ENCODE measurements at places on chromosomes 4 and X.

DNA sequence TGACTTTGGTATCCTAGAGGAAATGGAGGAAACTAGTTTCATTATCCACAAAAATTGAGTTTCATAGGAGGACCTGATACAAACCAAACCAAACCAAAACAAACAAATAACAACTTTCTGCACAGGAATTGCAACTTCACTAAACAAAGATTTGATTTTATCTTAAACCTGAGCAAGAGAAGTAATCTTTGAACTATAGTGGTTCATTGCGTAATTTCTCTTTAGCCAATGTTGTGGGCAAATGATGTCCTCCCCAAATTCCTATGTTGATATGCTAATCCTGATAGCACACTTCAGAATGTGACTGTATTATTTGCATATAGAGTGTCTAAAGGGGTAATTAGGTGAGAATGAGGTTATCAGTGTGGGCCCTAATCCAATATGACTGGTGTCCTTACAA lies 102.4 kb downstream of the CAMK2D start:
- DNase-seq, result no peak

DNA sequence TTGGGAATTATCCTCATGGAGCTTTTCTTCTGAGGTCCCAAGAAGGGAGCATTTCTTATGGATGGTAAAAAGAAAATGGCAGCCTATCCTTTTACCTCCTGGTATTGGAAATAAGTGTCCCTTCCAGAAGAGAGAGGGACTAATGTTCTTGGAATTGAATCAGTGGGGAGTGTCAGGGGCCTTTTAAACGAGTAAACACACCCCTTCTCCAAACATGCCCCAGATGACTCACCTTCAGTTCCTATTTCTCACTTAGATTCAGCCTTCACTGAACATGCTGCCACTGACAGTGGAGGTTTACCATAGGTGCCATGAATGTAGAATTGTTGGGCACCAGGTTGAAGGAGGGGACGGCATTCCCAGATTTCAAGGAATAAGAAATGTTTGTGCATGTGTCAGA lies 19.0 kb downstream of the MAGEC2 start:
- no peak for DNase-seq

DNA sequence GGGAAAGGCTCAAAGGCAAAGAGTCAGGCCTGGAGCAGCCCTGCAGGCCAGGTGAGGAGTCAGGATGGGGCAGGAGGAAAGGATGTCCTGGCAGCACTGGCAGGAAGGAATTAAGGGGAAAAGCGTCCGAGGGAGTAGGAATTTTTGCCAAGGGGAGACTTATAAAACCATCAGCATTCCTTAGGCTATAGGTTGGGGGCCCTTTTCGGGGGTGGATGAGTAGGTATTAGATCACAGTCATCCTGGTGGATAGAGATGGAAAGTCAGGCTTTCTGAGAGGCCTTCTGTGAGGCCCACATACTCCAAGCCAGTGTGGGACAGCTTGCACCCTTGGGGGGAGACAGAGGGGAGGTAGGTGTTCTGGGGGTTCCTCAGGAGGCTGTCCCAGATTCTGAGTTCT lies 12.3 kb downstream of the STARD8 start:
- no peak for DNase-seq

GRCh38 chr4:182562350-182562749 lies 319.1 kb downstream of the TENM3 start:
- DNase-seq, result no peak

GRCh38 chrX:68681443-68681941 lies 34.0 kb downstream of the STARD8 start:
- DNase-seq, result no peak

GRCh38 chr4:63020661-63021060 lies 1388.6 kb downstream of the TECRL start:
- DNase-seq, result no peak

DNA sequence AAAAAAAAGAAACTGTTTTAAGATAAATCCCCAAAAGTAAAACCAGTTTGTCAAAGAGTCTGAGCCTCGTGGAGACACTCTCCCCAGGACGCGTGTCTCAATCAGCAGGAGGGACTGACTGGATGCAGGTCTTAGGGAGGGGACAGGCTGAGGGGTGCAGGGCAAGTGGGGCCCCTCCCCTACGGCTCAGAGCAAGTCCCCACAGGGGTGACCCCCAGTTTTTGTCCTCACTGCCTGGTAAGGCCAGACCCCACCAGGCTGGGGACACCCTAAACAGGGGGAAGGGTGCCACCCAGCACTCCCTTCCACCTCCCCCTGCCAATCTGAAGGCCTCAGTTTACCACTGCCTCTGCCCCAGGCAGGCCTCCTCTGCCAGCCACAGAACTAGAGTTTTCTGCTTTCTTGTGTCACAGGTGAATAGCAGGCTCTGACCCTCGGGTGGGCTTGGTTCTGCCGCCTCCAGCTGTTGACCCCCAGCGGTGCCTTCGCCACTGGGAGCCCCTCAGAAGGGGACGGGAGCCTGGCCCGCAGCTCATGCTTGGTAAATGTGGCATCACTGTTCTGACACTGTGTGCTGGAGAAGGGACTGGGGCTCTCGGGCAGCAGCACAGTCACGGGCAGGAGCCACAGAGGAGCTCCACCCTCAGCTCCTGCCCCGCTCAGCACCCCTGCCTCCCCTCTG lies 69.8 kb upstream of the MXD4 start:
- DNase-seq, result no peak

DNA sequence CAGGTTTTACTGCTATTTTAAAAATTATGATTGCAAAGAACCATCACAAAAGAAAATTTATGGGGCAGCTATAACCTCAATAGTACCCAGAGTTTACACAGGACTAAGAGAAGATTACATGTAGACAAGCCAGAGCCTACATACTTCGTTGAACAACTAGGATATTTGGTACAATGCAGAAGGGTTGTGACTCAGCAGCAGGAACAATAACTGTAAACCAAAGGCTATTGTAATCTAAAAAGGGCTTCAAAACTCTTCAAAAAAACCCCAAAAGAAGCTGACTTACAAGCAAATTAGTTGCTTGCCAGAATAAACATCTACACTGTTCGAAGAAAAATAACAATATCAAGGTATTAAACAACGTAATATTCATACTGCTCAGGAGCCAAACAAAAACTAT lies 618.0 kb downstream of the STPG2 start:
- DNase-seq, result no peak

DNA sequence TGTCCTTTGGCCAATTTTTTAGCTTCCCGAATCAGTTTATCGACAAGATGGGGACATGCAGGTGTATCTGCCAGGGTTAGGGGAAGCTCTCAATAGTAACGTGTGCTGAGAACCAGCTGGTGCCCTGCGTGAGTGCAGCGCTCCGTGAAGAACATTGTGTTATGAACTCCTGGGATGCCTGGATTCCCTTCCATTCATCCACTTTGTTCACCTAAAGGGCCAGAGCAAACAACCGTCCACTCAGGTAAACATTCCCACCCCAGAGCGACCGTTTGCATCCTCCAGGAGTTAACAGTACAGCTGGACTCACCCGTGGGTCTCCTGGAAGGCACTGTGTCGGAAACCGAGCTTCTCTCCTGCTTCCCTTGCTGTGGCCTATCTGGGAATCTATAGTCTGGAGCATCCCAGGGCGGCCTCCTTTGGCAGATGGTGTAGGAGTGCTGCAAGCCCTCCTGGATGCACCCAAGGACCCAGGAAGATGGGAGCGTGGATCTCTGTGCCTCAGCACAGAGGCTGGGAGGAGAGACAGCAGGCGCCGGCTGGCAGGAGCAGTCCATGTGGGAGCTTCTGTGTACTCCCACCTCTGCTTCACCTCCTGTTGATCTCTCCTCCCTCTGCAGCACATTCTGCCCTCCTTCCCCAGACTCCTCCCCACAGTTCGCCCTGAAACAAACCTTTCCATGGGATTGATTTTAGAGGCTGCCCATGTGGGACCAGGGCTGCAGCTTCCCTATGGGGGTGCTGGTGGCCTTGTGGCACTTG lies 62.7 kb downstream of the SHROOM2 start:
- no peak for DNase-seq

DNA sequence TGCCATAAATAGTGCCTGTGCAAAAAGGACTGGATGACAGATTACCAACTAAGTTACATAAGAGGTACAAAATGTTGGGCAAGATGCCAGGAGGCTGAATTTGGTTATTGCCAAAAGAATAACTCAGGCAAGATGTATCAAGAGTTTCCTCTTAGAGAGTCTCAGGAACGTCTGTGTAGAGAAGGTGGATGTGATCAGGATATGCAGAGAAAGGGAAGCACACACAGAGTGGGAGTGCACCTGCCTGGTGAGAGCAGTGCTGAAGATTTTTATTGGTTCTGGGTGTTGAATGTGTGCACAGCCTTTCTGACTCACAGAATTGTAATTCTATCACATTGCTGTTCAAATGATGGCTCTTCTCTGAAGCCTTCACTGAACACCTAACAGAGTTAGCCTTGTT lies 156.8 kb upstream of the HS3ST1 start:
- DNase-seq, result no peak

GRCh38 chr4:38605753-38606586 lies 58.0 kb upstream of the KLF3 start:
- no peak for DNase-seq

DNA sequence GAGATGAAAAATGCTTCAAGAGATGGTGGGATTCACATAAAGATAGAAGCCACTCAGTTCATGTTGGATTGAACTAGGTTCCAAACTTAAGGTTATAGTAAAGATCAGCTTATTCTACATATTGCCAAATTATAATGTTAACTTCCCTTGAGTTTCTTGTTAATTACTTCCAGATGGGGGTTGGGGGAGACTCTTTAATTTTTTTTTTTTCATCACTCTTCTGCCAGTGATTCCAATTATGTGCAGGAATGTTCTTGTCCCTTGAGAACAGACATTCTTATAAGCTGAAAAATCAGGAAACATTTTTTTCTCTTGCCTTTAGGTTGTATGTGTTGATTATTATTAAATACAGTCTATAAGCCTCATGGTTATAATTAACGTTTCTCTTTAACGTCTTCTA lies 30.0 kb downstream of the MND1 start:
- DNase-seq, result no peak

GRCh38 chr4:107552306-107552705 lies 167.7 kb downstream of the PAPSS1 start:
- DNase-seq, result no peak

- no peak for DNase-seq
Measured at GRCh38 chrX:32576885-32577284, 634.5 kb downstream of the DMD start.

GRCh38 chr4:158813113-158813512 lies 44.3 kb downstream of the FNIP2 start:
- DNase-seq, result no peak

- DNase-seq, result peak; percentile 97
Measured at GRCh38 chr4:2008921-2009650, at the start of gene NELFA. Gene NELFA, minus strand, starts transcription at chr4:2008974. Its CDS starts 15 bp downstream, at chr4:2008959.

GRCh38 chr4:62293551-62293950 lies 1093.4 kb downstream of the ADGRL3 start:
- no peak for DNase-seq

GRCh38 chr4:14143892-14144291 lies 516.4 kb upstream of the BOD1L1 start:
- no peak for DNase-seq

GRCh38 chrX:142312591-142312990 lies 107.5 kb upstream of the MAGEC2 start:
- DNase-seq, result no peak

GRCh38 chrX:26649534-26649933 lies 433.6 kb downstream of the MAGEB5 start:
- DNase-seq, result peak; percentile 11

DNA sequence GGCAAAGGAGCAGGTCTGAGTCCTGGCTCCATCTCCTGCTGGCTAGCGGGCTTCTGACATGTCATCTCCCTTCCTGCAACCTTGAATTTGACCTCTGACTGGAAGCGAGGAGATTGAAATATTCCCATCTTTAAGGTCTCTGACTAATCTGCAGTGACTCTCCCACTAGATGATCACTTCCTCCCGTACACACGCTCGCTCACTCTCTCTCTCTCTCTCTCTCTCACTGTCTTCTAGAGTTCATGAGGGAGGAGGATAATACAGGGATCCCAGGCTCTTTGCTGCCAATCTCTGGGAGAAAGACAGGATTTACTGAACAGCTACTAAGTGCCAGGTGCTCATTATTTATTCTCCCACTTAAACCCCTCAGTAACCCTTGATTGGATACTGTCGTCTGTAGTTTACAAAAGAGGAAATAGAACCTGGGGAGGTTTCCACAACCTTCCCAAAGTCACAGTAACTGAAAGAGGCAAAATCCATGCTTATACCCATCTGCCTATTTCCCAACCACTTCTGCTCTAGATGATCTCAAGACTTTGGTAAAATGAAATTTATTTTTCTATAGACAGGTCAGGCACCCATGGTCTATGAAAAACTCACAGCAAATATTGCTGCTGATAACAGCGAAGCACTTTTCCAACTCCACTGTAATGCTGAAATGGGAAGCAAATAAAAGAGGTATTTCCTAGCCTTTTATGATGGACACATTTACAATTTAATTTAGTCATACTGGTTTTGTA lies 193.5 kb upstream of the C1QTNF7 start:
- no peak for DNase-seq

DNA sequence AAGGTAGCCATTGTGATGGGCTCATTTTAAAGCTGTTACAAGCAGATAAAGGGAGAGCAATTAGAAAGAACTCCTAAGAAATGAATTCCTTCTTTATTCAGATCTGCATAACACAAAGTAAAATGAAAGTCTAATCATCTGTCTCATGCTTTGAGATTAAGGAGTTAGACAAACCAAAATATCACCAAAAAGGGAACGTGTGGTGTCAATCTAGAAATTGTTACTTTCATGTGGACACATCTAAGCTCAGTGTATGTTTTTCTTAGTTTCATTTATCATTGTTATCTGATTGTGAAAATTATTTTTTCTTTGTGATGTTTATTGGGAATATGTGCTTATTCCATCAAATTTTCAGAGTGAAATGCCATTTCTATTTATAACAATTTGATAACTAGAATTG lies 80.3 kb downstream of the BANK1 start:
- no peak for DNase-seq

- no peak for DNase-seq
Measured at GRCh38 chr4:148017801-148018200, 285.9 kb downstream of the ARHGAP10 start.

DNA sequence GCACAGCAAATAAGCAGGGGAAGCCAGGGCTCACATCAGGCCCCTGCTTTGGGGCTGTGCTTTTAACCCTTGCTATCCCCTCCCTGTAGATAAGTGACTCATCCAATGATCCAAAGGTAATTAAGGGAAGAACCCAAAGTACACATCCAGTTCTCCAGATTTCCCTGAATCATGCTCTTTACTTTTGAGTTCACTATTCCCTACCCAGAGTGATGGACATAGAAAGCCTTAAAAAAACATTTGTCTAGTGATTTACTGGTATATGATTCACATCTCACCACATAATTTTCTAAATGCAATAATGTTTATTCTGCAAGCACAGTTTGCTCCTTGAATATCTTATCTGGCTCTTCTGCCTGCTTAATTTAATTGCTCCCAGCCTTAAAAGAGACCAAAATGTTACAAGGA lies 136.2 kb downstream of the PPP3CA start:
- no peak for DNase-seq

- DNase-seq, result no peak
Measured at GRCh38 chr4:15495621-15496020, 25.9 kb downstream of the CC2D2A start.

GRCh38 chr4:144715230-144715629 lies 69.3 kb downstream of the HHIP start:
- no peak for DNase-seq

GRCh38 chrX:47862680-47863079 lies 26.0 kb downstream of the ZNF81 start:
- DNase-seq, result no peak

- peak; percentile 50 for DNase-seq
Measured at GRCh38 chr4:78517050-78517652, 34.4 kb upstream of the ANXA3 start.

Data from D341Med (cell line).